AG09319 (cell line): ENCODE measurements at places on chromosomes 4 and X.

- no peak for DNase-seq
These were observed 73.4 kb downstream of the ANAPC4 start for GRCh38 chr4:25450491-25450901.

- no peak for DNase-seq
These were observed 673.6 kb upstream of the TENM3 start for GRCh38 chr4:181569553-181569952.

DNA sequence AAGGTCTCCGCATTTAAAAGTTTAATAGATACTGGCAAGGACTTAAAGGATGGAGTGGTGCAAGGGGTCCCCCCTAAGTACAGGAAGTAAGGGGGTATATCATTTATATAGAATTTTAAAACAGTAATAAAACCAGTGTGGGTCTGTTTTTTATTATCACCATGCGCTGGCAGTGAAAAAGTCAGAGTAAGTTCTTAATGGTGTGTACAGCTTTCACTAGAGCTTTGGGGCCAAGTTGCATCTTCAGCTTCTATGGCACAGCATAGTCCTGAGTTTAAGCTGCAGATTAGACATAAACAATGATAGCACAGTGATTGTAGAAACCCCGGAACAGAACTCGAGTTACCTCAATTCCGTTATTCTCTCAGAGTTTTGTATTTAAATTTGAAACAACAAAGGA lies 27.6 kb downstream of the RHOH start:
- no peak for DNase-seq

DNA sequence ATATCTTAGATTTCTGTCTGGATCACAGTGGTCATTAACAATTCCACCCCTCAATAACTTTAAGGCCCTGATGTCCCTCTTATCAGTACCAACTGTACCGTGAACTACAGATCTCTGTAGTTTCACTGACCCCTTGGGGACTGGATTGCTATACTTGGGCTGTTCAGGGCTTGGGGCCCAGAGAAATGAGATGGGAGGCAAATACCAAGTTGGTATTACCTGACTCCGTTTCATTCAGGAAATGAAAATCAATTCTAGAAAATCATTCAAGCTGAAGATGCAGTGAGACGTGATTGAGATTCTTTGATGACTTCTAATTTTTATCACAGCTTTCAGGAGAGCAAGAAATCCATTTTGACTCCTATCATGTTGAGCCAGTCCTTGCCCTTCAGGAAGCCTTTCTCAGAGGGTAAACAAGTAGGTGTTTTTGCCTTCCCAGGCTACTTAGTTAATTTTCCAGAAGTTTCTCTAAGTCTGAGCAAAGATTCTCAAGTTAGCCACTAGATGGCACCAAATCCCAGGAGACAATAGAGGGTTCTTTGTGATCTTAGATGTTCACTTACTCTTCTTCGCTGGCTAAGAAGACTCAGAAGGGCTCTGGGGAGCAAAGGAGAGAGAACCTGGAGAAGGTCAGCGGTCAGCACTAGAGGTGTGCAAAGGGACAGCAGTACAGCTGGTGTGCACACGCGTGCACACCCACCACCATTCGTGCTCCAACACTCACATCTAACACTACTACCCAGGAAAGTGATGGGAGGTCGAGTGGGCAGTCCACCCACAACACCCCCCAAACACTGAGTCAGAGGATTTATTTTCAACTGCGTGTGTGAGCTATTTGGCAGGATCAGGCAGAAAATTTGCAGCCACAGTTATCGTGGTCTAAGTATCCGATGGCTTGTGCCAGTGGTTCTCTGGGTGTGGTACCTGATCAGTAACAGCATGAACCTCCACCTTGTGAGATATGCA lies 7.4 kb downstream of the HNRNPH2 start:
- DNase-seq = peak; percentile 59

DNA sequence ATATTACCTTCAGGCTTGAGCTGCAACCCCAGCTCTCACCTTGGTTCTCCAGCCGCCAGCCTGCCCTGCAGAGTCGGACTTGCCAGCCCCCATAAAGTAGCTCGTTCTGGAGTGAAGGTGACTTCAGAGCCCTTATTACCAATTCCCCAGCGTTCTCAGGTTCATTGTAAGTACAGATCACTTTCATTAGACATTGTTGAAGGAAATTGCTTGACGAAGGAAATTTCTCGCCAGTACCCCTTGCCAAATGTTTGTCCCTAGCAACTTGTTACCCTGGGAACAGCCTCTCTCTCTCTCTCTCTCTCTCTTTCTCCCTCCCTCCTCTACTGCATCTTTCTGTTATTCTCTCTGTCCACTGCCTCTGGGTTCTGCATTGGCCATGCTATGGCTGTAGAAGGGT lies 153.0 kb downstream of the NWD2 start:
- DNase-seq = no peak

DNA sequence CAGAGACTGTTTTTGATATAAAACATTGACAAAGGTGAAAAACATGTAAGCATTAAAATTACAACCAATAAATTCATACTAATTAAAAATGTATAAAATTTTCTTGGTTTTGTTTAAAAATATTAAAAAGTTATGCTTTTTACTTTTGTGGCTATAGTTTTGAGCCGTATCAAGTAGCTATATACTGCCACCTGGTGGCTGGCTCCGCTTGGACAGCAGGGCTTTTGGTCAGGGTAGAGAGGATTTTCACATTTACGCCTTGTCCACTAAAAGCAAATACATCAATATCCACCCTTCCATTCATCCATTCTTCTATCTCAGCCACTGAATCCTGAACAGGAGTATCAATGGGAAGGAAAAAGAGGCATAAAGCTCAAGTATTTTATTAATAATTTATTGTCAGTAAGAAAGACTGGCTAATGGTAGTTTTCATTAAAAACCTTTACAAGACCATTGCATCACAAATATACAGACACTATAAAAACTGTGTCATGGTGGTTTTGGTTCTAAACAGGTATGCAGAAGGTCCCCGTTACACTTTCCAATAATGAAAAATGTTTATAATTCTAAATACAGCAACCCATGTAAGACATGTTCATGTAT lies 32.1 kb upstream of the MTNR1A start:
- DNase-seq = peak; percentile 31

- DNase-seq = no peak
These were observed 13.0 kb downstream of the DKC1 start for GRCh38 chrX:154775419-154776349.

- DNase-seq = no peak
These were observed 15.6 kb downstream of the MAEA start for GRCh38 chr4:1305261-1305711.

GRCh38 chrX:6666624-6667023 lies 131.7 kb upstream of the VCX3A start:
- DNase-seq = no peak

DNA sequence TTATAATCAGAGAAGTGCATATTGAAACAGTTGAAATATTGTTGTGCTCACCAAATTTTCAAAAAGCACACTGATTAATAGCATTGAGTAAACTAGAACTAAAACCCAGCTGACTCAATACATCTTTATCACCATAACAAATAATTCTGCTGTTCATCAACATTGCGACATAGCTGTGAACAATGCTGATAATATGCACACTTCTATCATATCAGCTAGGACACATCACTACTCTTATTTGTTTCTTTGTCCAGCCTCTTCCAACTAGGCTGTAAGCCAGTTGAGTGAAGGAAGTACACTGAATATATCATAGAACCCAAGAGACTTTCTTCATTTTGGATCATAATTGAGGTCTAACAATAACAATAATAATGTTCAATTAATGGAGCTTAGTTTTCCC lies 349.7 kb downstream of the IQCM start:
- DNase-seq = no peak

DNA sequence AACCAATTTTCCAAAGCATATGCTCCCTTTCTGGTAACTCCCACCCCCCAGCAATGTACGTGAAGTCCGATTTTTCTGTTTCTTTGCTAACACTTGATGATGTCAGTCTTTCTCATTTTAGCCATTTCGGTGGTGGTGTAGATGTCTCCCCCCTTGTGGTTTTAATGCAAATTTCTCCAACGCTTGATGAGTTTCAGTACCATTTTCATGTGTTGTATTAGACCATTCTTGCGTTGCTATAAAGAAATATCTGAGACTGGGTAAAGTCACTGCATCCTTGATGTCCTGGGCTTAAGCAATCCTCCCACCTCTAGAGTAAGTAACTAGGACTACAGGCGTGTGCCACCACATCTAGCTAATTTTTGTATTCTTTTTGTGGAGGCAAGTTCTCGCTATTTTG lies 148.4 kb upstream of the VCX3A start:
- DNase-seq = no peak

DNA sequence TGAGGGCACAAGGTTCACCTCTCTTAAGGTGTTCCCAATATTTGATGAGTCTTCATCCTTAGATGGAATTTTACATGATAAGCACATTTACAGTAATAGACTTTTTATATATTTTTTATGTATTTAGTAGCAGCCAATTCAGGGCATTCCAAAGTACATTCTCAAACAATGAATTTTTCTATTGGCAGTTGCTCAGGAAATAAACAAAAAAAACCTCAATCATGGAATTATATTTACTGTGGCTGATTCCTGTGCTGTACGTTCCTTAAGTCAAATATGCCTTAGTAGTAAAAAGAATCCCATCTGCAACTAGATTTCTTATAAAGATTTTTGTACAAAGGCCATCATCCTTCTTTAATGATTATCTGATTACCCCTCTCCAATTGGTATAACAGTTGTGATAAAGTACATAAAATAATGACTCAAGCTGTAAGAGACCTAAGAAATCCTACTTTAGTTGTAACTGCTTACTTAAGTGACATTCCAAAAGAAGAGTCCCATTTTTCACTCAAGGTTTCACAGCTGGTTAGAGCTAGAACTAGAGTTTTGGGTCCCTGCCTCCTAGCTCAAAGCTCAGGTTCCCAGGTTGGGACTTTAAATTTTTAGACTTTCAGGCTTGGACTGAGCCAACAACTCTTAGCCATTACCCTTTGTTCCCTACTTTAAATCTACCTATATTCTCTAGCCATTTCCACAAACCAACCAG lies 152.7 kb downstream of the FHIP1A start:
- DNase-seq = no peak

GRCh38 chr4:128709268-128709667 lies 100.2 kb upstream of the JADE1 start:
- DNase-seq = no peak

- DNase-seq = no peak
These were observed 16.8 kb downstream of the CAMK2D start for GRCh38 chr4:113744667-113745240.

DNA sequence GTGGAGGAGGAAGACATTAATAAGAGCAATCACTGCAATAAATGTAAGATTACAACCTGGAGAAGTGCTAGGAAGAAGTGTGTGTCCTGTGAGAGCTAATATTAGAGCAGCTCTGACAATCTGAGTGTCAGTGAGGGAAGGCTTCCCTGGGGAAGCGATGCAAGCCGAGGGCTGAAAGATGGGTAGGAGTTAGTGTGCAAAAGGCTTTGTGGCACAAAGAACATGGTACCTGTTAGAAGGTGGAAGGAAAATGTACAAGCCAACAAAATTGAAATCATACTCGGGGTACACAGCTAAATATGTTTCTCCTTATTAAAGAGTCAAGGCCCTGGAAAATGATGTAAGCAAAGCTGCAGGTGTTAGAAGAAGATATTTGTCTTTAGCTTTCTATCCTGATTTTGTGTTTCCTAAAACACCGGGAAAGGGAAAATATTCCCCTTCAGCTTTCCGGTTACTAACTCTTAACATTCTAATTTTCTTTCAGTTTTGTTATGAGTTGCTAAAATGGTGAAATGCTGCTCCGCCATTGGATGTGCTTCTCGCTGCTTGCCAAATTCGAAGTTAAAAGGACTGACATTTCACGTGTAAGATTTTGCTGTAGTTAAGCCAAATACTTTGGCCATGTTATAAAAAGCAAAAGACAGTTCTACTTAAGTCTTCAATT lies 808 bp downstream of the THAP6 start:
- DNase-seq = no peak

DNA sequence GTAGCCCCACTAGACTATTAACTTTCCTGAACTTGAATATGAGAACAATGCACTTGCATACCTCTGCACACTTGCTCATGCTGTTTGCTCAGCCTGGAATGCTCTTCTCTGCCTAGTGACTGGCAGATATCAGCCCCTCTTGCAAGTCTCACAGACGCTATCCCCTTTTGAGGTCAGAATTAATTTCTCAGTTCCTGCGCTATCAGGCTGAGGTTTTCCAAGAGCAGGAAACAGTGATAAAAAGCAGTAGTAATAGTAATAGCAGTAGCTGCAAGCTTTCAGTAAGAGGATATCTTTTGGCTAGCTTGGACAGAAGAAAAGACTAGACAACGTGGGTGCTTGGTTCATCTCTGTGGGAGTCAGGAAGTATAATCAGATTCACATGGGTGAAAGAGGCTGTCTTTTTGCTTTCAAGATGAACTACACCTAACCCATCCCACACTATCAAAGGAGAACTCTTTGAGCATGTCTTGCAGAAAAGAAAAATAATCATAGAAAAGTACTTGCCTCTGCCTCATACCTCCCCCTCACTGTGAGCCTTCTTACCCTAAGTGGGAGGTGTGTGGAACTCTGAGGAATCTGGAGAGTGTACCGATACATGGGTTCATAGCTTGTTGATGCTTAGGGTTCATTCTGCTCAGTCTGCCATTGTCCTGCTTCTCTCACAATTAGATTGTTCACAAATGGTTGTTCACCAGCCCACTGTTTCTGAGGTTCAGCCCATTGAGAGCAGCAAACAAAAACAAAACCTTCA lies 11.3 kb upstream of the DRP2 start:
- no peak for DNase-seq

GRCh38 chr4:114077610-114078009 lies 98.2 kb upstream of the ARSJ start:
- peak; percentile 44 for DNase-seq

DNA sequence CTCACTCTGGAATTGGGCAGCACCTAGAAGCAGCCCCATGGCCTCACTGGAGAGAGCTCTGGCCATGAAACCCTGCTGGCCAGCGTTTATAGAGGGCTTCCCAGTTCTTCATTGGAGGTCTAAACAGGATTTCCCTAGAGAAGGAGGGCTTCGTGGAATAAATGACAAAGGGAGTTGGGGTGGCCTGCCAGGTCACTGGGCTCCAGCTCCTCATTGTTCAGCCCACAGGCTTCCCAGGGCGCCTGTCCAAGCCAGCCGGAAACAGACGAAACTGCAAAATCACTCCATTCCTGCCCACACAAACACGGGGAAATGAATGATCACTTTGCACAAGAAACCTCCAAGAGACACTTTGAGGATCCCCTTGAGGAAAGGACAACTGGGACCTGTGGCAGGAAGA lies 189.7 kb downstream of the TSPAN5 start:
- no peak for DNase-seq

DNA sequence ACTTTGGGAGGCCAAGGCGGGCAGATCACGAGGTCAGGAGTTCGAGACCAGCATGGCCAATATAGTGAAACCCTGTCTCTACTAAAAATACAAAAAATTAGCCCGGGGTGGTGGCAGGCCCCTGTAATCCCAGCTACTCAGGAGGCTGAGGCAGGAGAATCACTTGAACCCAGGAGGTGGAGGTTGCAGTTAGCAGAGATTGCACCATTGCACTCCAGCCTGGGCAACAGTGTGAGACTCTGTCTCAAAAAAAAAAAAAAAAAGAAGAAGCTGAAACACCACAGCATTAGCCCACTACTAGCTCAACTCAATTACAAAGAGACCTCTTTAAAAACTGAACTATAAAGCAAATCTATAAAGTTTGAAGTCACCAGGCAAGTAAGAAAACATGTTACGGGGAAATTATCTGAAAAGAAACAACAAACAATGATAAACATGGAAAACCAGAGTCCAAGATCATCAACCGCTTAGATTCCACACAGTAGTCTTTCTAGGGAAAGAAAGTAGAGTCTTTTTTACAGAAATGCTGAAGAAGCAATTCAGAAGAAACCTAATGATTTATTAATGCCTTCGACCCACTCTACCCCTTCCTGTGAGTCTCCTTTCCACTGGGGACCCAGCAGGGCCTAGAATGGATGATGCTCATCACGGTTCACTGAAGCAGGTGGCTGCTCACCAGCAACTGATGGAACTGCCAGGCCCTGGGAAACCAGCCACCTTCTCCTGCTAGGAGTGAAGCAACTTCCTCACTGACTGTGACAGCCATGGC lies 6.6 kb downstream of the SAT1 start:
- no peak for DNase-seq
